Caki2 (cell line): ENCODE measurements at places on chromosomes 7 and 10. TPM values are rescaled to one million over a fixed set of nuclear protein-coding genes. Genes with fewer than 3 reads are reported as not detected.

- no peak for DNase-seq
These were observed 48.9 kb downstream of the BLNK start for GRCh38 chr10:96222441-96222840.

- peak; percentile 12 for DNase-seq
These were observed 552.4 kb upstream of the KCND2 start for GRCh38 chr7:119720541-119720940.

DNA sequence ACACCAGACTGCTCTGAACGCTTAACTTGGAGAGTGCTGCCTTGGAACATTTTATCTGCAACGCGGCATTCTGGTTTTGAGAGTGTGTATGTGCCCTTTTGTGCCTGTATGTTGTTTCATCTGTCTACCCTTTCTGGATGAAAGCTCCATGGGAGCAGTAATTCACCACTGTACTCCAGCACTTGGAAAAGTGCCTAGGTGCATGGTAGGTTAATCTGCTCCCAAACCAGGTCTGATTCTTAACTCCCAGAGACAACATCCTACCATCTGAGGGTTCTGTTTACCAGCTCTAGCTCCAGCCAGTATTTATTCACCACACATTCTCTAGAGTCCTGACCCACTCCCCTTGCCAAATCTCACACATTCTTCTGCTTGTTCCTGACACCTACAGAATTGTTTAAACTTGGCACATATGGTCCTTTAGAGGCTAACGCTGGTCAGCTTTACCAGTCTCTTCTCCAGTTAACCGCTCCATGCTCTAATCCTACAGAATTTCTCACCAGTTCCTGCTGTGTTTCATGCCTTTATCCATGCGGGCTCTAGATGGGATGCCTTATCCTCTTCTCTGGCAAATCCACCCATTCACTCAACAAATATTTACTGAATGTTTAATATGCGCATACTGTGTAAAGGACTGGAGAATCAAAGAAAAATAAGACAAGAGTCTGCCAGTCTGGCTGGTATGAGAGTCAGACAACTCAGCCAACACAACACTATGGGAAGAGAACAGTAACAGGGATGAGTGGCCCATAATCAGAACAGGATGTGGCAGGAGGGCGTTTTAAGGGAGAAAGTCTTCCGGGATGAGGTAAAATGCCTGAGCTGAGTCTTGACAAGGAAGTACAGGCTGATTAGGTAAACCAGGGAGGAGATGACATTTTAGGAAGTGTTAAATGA is 46.3 kb downstream of the MTPN start:
- peak; percentile 53 for DNase-seq

DNA sequence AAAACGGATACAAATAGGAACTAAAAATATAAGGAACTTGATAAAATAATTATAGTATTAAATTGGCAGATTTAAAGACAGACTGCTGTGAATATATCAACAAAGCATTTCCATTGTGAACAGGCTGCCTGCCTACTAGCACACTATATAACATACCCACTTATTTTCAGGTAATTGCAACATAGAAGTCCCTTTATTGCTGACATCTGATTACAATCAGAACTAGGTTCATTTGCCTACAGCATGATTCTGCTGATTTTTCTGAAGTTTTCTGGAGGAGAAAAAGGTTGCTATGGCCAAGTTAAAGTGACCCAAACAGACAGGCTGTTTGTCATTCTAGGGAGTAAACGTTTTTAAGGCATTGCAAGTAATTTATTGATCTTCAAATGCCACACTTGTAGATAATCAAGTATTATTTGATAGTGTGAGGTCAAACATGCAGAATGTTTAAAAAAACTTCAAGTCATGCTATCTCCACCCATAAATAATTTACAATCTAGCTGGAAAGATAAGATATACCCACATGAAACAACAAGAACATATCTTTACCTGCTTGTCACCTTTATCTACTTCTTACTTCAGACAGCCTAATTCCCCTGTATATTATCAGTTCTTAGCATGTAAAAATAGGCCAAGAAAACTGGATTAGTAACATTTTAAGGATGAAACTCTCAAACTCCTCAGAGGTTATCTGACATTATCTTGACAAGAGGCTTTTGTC is 40.5 kb downstream of the MTPN start:
- no peak for DNase-seq

- DNase-seq = peak; percentile 8
These were observed 56.9 kb upstream of the NPY start for GRCh38 chr7:24227068-24227467.

DNA sequence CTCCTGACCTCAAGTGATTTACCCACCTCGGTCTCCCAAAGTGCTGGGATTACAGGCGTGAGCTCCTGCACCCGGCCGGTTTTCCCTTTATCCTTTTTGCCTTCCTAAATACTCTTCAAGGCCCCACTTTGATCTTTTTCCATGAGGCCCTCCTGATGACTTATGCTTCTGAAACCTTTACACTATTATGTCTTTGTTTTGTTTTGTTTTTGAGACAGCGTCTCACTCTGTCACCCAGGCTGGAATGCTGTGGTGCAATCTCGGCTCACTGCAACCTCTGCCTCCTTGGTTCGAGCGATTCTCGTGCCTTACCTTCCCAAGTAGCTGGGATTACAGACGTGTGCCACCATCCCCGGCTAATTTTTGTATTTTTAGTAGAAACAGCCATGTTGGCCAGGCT is 3.8 kb downstream of the STMP1 start:
- DNase-seq = no peak

DNA sequence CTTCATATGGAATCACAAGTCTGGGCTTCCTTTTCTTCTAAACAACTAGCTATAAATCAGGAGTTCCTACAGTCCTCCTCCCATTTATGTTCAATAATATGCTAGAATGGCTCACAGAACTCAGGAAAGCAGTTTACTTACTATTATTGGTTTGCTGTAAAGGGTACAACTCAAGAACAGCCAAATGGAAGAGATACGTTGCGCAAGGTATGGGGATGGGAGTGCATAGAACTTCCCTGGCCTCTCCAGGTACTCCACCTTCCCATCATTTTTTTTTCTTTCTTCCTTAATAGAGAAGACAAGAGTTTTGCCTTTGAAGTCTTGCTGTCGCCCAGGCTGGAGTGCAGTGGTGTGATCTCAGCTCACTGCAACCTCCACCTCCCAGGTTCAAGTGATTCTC is 27.1 kb upstream of the SEMA4G start:
- DNase-seq = no peak

GRCh38 chr10:21022821-21023220 is 125.7 kb upstream of the NEBL start:
- no peak for DNase-seq

- DNase-seq = no peak
These were observed 115.7 kb upstream of the RET start for GRCh38 chr10:42960991-42961795.

- DNase-seq = no peak
These were observed 1083.3 kb downstream of the CNTNAP2 start for GRCh38 chr7:147199868-147200267.

DNA sequence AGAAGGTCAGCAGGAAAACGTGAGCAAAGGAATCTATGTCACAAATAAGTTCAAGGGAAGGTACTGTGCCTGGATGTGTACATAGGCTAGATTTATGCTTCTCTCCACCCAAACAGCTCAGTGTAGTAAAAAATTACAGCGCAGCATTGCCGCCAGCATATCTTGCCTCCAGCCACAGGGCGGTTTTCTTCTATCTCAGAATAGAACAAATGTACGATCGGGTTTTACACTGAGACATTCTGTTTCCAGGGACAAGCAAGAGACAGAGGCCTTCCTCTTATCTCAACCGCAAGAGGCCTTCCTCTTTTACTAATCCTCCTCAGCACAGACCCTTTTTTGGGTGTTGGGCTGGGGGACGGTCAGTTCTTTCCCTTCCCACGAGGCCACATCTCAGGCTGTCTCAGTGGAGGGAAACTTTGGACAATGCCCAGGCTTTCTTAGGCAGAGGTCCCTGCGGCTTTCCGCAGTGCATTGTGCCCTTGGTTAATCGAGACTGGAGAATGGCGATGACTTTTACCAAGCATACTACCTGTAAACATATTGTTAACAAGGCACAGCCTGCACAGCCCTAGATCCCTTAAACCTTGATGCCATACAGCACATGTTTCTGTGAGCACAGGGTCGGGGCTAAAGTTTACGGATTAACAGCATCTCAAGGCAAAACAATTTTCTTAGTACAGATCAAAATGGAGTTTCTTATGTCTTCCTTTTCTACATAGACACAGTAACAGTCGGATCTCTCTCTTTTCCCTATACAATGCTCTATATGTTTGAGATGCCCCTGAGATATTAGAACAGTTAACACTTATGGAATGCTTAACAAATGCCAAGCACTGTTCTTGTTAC is 11.6 kb upstream of the ABHD11 start:
- DNase-seq = no peak

- DNase-seq = no peak
These were observed 200.3 kb downstream of the TEX36 start for GRCh38 chr10:125482637-125483036.

DNA sequence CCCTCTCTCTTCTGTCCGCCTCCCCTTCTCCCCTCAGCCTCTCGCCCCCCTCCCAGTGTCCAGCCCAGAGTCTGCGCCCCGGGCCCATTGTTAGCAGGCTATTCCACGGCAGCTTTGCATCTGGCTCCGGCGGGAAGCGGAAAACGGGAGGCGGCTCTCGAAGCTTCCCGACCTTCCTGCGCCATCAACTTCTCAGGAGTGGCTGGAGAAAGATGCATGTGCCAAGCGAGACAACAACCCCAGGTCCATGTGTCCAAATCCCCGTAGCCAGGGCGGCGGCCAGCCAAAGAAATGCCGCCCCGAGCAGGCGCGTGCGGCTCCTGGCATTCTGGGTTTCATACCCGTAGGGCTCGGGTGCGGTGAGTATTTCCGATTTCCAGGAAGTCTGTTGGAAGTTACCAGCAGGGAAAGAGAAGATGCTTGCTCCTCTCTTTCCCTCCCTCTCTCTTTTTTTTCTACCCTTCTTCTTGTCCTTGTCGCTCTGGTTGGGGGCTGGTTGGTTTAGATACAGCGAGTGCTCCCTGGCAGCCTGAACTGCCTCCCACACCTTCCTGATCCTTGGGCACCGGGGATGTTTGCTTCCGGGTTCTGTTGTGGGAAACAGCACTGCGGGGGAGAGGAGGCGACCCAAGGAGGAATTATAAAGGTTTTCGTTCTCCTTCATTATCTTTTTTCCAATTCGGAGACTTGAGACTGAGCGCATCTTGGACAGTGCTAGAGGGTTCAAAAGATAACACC is 1.2 kb upstream of the HOXA2 start:
- DNase-seq = no peak

DNA sequence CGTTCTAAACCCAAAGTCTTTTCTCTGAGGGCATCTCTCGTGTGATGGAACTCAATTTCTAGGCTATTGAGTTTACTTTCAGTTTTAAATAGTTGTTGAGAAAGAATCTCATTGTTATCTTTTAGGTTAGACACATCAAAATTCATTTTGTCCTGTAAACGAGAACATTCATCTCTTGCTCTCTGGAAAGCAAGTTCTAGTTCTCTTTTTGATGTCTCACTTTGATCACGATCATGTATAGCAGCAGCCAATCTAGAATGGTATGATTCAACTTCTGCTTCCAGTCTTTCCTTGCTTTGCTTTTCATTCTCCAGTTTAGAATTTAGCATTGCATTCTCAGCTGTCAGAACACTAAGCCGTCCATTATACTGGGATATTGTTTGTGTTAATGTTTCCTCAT is 65.1 kb downstream of the ANKRD26 start:
- no peak for DNase-seq

DNA sequence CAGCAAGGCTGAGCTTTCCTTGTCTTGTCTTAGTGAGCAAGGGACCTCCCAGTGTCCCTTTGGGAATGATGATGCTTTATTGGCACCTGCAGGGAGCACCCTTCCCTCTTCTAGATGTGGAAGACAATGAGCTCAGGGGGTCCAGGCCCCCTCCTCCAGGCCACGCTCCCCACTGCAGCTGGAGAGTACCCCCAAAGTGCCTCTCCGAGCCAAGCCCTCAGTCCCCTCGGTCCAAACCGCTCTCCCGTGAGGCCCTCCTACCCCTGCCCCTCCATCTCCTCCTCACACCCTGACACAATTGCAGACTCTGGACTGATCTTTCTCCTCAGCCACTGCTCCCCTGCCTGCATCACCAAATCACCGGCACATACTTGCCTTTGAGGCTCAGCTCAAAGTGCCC is 16.7 kb downstream of the RBP3 start:
- DNase-seq = no peak

DNA sequence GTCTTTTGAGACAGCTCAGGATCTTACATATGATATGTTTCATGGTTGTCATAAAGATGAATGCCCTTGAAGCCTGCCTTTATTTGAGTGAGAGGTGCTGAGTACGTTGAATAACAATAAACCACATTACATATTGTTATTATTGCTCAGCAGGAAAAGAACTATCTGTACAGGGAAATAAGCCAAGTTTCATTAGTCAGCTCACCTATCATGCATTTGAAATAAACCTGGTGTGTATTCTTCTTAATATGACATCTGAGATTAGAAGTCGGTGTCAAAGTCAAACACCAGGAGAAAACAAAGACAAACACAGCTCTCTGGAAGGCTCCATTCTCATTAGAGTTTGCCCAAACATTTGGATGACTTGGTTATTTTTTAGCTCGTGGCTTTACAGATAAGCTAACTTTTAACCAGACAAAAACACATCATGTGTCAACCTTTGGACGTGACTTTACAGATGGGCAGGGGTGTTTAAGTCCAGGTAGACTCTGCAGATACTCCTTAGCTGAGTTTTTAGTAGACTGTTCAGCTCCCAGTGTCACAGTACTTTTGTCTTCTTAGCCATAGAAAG is 71.2 kb upstream of the AOAH start:
- peak; percentile 27 for DNase-seq

VSTM2A gene
- not detected in 2 replicates for total RNA-seq

MLXIPL gene
- not detected in 2 replicates for total RNA-seq

DENND10 gene
- total RNA-seq = 17.5 and 57.5 TPM in 2 replicates

ACTL6B gene
- not detected in 2 replicates for total RNA-seq

CPA1 gene
- not detected in 2 replicates for total RNA-seq

ITPRID1 gene
- total RNA-seq = not detected in 2 replicates

CDC14C gene
- total RNA-seq = not detected in 2 replicates
